ENCODE measurements at places on chromosomes 3 and 15. TPM values are rescaled to one million over a fixed set of nuclear protein-coding genes. Genes with fewer than 3 reads are reported as not detected.

The SCAANT1 gene
- total RNA-seq = not detected

The FAM107A gene
- total RNA-seq = 33.4 TPM

The EPHB3 gene
- 97.5 TPM for total RNA-seq

The RTP3 gene
- not detected for total RNA-seq

The PXYLP1 gene
- total RNA-seq = 10.7 TPM

All from suprapubic skin (tissue), 4 donors.